ENCODE measurements at places on chromosomes 7 and 10.

DNA sequence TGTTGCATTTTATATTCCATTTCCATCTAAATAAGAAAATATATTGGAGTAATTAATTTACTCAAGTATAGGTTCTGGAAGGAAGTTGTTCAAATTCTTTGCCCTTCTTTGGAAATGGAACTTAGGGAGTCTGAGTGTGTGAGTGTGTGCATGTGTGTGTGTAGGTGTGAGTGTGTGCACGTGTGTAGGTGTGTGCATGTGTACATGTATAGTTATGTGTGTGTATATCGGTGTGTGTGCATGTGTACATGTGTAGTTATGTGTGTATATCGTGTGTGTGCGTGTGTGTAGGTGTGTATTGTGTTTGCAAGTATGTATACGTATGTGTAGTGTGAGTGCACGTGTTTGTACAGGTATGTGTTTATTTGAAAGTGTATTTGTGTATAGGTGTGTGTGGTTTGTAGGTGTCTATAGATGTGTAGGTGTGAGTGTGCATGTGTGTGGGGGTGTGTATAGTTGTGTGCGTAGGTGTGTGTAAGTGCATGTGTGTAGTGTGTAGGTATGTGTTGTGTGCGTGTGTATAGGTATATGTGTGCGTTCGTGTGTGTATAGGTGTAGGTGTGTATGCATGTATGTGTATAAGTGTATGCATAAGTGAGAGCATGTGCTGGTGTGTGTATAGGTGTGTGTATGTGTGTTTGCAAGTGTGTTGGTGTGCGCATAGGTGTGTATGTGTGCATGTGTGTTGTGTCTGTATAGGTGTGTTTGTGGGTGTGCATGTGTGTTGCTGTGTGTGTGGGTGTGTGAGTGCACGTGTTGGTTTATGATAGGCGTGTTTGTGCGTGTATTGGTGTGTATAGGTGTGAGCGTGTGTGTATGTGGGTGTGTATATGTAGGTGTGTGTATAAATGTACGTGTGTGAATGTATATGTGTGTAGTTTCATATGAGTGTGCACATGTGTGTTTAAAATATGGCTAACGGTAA lies 266.2 kb downstream of the CAMK1D start:
- DNase-seq = no peak

GRCh38 chr7:28177836-28178235 lies 2.8 kb downstream of the JAZF1 start:
- DNase-seq = no peak

DNA sequence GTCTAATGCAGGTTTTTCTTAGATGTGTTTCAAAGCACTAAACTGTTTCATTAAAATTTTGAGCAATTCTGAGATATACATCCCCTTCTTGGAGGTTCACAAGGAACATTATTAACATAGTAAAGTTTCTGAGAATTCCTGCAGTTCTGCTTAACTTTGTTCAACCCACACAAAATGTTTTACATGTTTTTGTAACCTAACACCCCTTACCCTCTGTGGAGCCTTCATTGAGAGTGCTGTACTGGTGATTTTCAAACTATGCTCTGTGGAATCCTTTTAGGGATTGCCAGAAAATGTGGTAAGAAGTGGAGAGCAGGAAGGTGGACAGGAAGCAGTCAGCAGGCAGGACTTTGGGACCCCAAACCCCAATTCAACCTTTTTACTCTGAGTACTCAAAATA lies 53.6 kb upstream of the ABCB5 start:
- no peak for DNase-seq

DNA sequence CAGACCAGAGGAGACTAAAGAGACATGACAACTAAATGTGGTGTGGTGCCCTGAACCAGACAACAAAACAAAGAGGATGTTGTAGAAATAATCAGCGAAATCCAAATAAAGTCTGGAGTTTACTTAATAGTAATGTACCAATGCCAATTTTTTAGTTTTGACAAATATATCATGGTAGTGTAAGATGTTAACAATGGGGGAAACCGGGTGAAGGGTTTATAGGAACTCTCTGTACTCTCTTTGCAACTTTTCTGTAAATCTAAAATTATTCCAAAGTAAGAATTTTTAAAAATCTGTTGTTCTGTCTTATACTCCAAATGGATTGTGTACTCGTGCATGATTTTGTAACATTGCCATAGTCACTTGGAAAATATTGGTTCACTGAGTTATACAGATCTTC lies 129.3 kb downstream of the CNNM2 start:
- no peak for DNase-seq

GRCh38 chr10:74174521-74174920 lies 23.5 kb downstream of the ADK start:
- no peak for DNase-seq

DNA sequence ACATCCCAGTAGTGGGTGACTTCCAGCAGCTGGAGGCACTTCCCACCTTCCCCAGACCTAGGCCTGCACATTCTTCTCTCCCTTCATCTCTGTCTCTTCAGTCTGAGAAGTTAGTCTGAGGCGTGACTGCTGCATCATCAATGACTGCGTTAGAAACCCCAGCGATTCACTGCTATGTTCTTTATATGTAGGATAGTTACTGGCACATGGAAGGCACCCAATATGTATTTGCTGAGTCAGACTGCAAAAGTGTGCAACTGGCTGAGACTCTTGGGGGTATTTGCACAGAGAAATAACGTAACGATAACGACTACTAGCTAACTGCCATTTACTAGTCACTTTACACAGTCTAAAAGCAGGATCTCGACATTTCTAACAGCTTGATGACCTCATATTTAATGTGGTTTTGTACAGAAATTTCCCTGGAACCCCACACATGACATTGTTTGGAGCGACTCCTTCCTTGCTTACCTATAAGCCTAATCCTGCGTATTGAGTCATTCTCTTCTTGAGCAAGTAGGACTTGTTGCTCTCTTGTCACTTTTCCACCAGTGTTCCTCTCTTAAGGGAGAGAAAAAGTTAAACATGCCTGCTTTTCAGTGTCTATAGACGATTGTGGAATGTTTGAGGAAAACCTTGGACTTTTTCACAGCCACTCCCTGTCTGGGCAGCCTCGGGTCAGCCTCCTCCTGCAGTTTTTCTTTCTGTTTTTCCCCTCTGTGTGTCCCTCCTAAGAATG lies 45.5 kb downstream of the THNSL1 start:
- no peak for DNase-seq

Data from stimulated activated CD4-positive, alpha-beta T cell treated with anti-CD3 and anti-CD28 coated beads, TNF-alpha, amount 100 ng/mL, for 1 hour (primary cell).